Osteocyte (in vitro differentiated cells): ENCODE measurements at places on chromosomes 6 and 20. TPM values are rescaled to one million over a fixed set of nuclear protein-coding genes. Genes with fewer than 3 reads are reported as not detected.

DNA sequence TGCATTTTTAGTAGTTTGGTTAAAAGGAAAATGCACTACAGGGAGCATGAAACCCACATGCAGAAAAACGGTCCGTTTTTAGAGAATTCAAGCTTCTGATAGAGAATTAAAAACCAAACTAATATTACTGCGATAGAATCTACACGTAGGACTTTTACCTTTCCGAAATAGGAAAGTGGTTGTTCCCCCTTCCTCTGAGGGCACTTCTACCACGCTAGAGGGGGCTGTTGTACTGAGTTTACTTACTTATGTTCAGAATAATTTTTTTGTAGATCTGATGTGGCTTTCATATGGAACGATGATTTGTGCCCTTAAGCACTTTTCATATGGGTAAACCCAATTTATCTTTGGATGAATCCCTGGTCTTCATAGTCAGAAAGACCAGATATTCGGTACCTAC lies 264.3 kb upstream of the PLN start:
- H3K4me3 ChIP-seq: no peak overlapping the region
- DNase-seq: no peak
- no peak overlapping the region for H3K27ac ChIP-seq
- peaks cover 58% of the 10 kb centered on the region for H3K27me3 ChIP-seq

GRCh38 chr6:87641065-87641692 lies 51.2 kb downstream of the ORC3 start:
- no peaks in the 10 kb centered on the region for H3K4me1 ChIP-seq
- H3K4me3 ChIP-seq: no peak overlapping the region
- peaks cover 24% of the 10 kb centered on the region for H3K36me3 ChIP-seq
- no peaks in the 10 kb centered on the region for H3K27me3 ChIP-seq
- DNase-seq: no peak
- no peak overlapping the region for H3K27ac ChIP-seq

DNA sequence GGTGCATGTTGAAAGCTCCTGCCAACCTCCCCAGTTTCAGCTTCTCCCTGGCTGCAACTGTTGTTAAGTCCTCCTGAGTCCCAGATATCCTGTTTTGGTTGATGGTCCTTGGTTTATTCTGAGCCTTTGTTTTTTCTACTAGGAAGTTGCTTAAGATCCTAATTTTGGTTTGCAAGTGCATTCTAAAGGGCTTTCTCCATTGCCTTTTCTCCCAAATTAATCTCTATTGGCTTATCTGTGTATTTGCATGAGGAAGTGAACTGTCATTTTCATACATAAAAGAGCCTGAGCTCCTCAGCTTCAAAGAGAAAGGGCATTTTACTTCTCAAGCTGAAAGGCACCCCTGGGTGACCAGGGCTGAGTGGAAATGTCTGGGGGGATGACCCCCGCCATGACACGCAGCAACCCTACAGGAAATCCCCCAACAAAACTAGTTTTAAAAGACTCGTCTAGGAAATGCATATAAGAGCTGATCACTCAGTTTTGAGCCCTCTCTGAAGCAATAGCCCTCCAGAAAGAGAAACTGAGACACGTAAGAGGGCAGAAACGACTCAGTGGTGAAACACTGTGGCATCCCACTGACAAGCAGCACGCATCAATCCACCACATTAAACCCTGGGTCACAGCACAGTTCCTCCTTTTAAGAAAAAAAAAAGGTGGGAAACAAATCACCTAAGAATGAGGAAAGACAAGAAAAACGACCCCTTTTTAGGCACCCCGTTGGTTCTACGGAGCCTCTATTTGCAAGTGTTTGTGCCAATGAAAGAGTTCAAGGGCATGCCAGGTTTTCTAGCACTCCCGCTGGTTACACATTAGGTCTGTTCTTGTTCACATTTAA lies 140.9 kb downstream of the THBS2 start:
- H3K36me3 ChIP-seq: no peaks in the 10 kb centered on the region
- H3K4me1 ChIP-seq: peaks cover 19% of the 10 kb centered on the region
- DNase-seq: no peak
- H3K27ac ChIP-seq: no peak overlapping the region

DNA sequence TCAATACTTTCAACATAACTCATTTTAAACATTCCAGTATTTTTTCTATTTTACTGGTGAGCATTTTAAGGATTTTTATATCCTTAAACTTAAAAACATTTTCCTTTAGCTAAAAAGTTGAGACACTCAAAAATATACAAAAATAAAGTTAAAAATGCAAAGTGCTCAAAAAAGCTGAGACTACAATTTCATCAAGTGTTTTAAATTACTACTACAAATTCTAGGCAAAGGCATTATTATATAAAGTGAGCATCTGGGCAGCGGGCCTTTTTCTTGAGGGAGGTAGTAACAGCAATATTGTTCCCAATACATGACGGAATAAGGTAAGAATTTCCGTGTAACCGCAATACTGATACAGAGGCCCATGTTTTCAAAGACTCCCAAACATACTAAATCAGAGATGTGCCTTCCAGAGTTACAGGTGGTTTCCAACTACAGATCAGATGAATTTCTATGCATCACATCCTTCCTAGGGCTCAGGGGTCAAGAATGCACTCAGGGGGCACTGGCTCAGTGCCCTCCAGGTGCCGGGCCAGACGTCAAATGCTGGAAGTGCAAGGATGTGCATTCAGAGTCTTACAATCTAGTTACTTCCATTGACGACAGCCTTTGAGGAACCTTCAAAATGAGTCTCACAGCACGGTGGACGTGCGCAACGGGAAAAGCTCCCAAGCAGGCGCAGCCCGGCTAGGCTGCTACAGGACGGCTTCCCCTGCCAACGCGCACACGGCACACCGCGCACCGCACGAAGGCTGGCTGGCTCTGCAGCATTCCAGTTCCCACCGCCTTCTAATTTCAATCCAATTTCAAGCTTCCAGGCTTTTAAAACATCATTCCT lies 1.7 kb downstream of the PHF10 start:
- peaks cover 31% of the 10 kb centered on the region for H3K4me1 ChIP-seq
- DNase-seq: no peak
- no peaks in the 10 kb centered on the region for H3K27me3 ChIP-seq
- H3K36me3 ChIP-seq: no peaks in the 10 kb centered on the region
- peak overlapping the region; percentile 84 for H3K27ac ChIP-seq

DNA sequence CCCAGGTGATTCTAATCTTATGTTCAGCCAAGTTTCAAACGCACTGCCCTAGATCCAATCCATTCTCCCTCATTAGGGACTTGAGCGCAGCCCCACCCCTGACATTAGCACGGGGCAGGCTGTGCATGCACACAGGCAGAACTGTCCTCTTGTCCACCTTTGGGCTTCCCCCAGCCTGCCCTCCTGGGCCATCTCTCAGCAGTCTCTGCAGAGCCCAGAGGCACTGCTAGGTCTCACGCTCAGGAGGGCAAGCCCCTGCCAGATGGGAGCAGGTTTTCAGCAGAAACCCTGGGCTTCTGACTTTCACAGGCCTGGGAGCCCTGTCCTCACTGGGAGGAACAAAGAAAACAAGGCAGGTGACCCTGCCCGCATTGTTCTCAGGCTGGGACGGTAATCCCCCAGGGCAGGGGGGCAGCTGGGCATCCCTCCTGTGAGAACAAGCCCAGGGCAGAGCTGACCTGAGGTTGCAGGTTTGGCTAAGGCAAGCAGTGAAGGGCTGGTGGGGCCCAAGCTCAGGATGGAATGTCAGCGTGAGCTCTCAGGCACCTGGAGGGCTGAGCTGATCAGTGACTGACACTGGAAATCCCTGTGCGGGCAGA lies 24.5 kb downstream of the KCNK5 start:
- no peaks in the 10 kb centered on the region for H3K4me1 ChIP-seq
- no peaks in the 10 kb centered on the region for H3K36me3 ChIP-seq
- no peak for DNase-seq
- H3K27ac ChIP-seq: no peak overlapping the region
- no peak overlapping the region for H3K4me3 ChIP-seq

- no peak overlapping the region for H3K27ac ChIP-seq
- no peaks in the 10 kb centered on the region for H3K36me3 ChIP-seq
- DNase-seq: no peak
- no peaks in the 10 kb centered on the region for H3K27me3 ChIP-seq
Observed at GRCh38 chr6:80622641-80623040, 516.2 kb downstream of the BCKDHB start.

DNA sequence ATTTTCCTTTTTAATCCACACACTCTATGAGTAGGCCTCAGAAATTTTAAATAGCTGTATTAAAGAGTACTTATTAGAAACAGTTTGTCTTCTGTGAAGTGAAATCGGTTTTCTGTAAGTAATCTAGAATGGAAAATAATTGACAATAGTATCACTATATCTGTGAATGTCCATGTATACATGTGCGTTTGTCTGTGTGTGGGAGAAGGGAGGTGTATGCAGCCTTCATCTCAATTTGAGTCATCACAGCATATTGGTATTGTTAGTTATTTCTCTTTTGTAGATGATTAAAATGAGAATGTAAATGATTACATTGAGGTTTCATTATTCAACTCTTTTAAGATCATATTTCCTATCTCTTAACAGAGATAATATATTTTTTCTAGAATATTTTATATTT lies 206.0 kb downstream of the EYS start:
- H3K27me3 ChIP-seq: no peaks in the 10 kb centered on the region
- H3K4me3 ChIP-seq: no peak overlapping the region
- no peak overlapping the region for H3K27ac ChIP-seq
- H3K4me1 ChIP-seq: no peaks in the 10 kb centered on the region
- no peaks in the 10 kb centered on the region for H3K36me3 ChIP-seq
- DNase-seq: no peak

DNA sequence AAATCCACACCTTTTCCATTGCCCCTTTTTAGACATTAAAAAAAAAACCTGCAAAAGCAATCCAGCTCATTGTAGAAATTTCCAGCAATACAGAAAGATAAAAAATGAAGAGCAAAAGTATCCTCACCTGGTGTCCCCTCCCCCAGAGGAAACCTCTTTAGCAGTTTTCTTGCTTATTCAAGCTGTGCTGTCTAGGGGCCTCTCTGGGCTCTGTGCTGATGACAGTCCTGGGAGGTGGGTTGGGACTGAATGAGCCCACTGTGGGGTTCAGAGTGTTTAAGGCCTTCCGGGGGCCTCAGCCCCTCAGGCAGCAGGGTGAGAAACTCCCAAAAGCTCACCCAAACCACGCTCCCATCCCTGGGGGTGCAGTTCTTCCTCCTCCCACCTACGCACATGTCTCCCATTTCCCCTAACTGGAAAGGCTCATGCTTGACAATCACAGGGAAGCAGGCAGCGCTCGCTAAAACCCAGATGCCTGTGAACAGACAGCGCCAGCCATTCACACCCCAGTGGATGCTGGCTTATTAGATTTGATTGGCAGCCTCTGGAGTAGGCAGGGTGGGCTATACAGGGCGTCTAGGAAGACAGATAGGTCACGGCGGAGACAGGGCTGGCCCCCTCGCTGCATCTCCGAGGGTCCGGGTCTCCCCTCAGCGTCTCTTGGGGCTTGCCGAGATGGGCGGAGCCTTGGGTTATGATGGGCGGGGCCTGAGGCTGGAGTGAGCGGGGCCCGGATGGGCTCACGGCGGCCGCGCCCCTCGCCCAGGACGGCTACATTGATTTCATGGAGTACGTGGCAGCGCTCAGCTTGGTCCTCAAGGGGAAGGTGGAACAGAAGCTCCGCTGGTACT lies 4.6 kb downstream of the GUCA1A start:
- H3K4me3 ChIP-seq: no peak overlapping the region
- no peak for DNase-seq
- H3K36me3 ChIP-seq: no peaks in the 10 kb centered on the region
- no peak overlapping the region for H3K27ac ChIP-seq

DNA sequence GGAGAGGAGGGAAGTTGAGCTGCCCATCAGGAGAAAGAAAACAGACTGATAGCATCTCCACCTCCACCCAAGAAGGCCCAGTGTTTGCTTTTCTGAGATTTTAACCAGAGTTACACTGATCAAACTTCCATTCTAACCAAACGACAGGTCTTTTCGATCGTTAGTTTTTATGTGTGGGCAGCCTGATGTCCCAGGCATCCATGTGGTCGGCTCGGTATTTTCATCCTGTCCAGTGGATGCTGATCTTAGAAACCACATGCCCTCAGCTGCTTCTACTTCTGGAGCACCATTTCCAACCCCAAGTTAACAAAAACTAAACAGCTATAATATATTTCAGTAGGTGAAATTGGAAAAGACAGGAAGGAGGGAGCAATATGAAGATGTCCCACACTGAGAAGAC lies 536.8 kb upstream of the JAG1 start:
- H3K27me3 ChIP-seq: no peaks in the 10 kb centered on the region
- no peak overlapping the region for H3K4me3 ChIP-seq
- no peaks in the 10 kb centered on the region for H3K36me3 ChIP-seq
- H3K27ac ChIP-seq: no peak overlapping the region
- peaks cover 65% of the 10 kb centered on the region for H3K4me1 ChIP-seq
- no peak for DNase-seq

DNA sequence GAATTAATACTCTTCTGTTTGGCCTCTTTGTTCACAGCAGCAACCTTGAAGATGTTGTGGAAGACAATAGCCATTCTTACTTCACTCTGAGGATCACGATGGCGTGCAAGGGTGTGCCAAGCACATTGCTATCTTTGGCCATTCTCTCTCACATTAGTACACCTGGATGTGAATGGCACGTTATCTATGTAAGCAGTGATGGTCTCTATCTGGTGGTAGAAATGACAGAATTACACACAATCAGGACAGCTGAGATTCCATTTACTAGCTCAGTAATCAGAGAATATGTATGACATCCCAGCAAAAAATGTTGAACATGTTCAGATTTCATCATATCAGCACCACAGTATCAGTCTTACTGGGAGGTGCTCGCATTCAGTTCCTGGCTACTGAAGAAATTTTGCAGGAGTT lies 116.2 kb downstream of the LCA5 start:
- DNase-seq: no peak
- H3K27ac ChIP-seq: peak overlapping the region; percentile 66
- no peak overlapping the region for H3K4me3 ChIP-seq
- H3K36me3 ChIP-seq: no peaks in the 10 kb centered on the region
- peaks cover 2% of the 10 kb centered on the region for H3K27me3 ChIP-seq
- H3K4me1 ChIP-seq: peaks cover 40% of the 10 kb centered on the region

DNA sequence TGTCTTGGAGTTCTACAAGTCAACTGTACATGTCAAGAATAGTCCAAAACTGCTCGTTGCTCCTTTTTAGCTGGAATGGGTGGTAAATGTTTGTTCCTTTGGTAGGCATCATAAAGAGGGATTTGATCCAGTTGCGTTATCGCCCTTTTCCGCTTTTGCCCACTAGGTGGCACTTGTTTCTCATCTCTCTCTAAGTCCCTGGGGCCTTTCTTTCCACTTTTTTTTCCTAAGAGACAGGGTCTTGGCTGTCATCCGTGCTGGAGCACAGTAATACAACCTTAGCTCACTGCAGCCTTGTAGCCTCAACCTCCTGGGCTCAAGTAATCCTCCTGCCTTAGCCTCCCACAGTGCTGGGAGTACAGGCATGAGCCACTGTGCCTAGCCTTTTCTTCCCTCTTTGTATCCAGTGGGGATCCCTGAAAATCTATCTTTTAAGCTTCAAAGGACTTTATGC lies 20.7 kb downstream of the GTPBP2 start:
- peaks cover 5% of the 10 kb centered on the region for H3K4me1 ChIP-seq
- H3K27ac ChIP-seq: no peak overlapping the region
- H3K27me3 ChIP-seq: no peaks in the 10 kb centered on the region

TMEM242 gene
- total RNA-seq: 12.3 and 12.7 TPM in 2 replicates

GPR6 gene
- total RNA-seq: not detected in 2 replicates

HAO1 gene
- not detected in 2 replicates for total RNA-seq

LHFPL5 gene
- not detected in 2 replicates for total RNA-seq
